ENCODE measurements at places on chromosomes 3 and 15. TPM values are rescaled to one million over a fixed set of nuclear protein-coding genes. Genes with fewer than 3 reads are reported as not detected.

SENP8 gene
- total RNA-seq = 1.7 TPM

CYP1A2 gene
- not detected for total RNA-seq

MYO5A gene
- total RNA-seq = 19.8 TPM

DNA sequence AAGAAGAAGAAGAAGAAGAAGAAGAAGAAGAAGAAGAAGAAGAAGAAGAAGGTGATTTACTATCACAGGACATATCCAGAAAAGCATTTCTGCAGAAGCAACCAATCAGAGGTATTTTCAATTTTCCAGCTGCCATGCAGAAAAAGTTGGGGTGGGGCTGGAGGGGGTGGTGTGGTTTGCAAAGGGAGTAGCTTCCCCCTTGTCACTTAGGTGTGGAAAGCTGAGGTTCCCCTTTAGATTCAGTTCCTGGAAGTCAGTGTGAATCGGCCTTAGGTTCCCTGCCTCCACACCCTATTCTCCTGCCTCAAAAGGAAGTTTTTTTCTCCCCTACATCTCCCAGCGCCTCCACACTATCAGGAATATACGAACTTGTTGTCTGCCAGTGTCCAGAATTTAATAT is 276.7 kb upstream of the ARRDC4 start:
- H3K27ac ChIP-seq = no peak overlapping the region
- DNase-seq = no peak
- H3K36me3 ChIP-seq = no peaks in the 10 kb centered on the region
- H3K4me1 ChIP-seq = no peaks in the 10 kb centered on the region

DNA sequence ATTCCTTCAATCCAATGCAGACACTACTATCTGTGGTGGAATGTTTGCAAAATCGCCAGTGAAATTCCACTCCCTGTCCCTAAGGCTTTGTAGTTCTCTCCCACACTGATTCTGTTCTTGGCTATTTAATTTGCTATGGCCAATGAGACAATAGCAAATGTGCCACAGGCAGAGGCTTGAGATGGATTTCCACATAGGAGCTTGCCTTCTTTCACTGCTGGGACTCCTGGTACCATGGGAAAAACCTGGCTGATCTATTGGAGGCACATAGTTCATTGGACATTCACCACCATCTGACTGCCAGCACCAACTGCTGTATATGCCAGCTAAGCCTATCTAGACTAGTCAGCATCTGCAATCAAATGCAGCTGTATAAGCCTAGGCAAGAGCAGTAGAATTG is 103.8 kb downstream of the NR1D2 start:
- H3K4me3 ChIP-seq = no peak overlapping the region
- no peaks in the 10 kb centered on the region for H3K36me3 ChIP-seq
- no peaks in the 10 kb centered on the region for H3K27me3 ChIP-seq
- H3K4me1 ChIP-seq = peaks cover 4% of the 10 kb centered on the region

- no peaks in the 10 kb centered on the region for H3K36me3 ChIP-seq
- no peak overlapping the region for H3K27ac ChIP-seq
- no peaks in the 10 kb centered on the region for H3K4me1 ChIP-seq
- H3K4me3 ChIP-seq = no peak overlapping the region
- H3K27me3 ChIP-seq = peaks cover 33% of the 10 kb centered on the region
- DNase-seq = no peak
These were observed 21.4 kb upstream of the PIAS1 start for GRCh38 chr15:68032672-68033071.

DNA sequence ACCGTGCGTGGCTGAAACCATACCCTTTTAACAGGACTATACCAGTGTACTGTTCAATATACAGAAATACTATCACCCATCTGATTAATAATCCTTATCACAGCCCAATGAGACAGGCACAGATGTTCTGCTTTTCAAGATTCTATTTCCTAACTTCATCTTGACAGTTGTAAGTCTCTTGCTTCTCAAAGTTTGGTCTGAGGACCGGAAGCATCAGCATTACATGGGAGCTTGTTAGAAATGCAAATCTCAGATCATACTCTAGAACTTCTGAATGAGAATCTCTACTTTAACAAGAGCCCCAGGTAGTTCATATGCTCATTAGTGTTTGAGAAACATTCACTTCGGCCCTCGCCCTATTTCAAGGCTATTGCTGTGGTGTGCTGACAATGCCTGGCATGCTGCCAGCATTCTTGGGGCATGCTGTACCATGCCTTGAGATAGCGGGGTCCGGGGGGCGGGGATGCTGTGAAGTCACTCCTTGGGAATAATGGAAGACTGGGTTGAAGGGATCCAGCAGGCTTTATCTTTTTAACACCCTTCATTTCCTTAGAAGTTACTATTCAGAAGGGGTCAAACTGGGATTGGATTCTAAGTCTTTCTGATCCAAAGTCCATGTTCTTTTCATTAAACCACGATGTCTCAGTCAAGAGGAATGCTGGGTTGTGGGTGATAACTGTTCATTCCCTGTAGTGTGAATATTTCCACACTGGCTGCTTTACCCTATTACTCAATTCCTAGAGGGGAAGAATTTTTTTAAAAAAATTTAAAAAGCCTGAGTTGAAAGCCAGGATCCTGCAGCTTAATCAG is 194.7 kb downstream of the LPP start:
- no peak for DNase-seq
- H3K36me3 ChIP-seq = peaks cover 9% of the 10 kb centered on the region
- H3K4me1 ChIP-seq = peaks cover 3% of the 10 kb centered on the region
- H3K27ac ChIP-seq = no peak overlapping the region
- H3K4me3 ChIP-seq = no peak overlapping the region

DNA sequence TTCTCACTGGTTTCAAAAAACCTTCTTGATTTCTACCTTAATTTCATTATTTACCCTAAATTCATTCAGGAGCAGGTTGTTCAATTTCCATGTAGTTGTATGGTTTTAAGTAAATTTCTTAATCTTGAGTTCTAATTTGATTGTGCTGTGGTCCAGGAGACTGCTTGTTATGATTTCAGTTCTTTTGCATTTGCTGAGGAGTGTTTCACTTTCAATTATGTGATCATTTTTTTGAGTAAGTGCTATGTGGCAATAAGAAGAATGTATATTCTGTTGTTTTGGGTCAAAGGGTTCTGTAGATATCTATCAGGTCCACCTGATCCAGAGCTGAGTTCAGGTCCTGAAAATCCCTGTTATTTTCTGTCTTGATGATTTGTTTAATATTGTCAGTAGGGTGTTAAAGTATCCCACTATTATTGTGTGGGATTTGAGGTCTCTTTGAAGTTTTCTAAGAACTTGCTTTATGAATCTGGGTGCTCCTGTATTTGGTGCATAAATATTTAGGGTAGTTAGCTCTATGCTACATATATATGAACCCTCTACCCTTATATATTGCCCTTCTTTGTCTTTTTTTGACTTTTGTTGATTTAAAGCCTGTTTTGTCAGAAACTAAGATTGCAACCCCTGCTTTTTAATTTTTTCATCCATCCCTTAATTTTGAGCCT is 158.4 kb upstream of the TPRG1 start:
- DNase-seq = no peak
- H3K36me3 ChIP-seq = peaks cover 19% of the 10 kb centered on the region
- H3K27me3 ChIP-seq = peaks cover 15% of the 10 kb centered on the region

GRCh38 chr3:9779075-9779593 is 9.4 kb upstream of the CAMK1 start:
- DNase-seq = no peak
- peaks cover 39% of the 10 kb centered on the region for H3K36me3 ChIP-seq
- no peaks in the 10 kb centered on the region for H3K27me3 ChIP-seq
- H3K27ac ChIP-seq = peak overlapping the region; percentile 88
- peak overlapping the region; percentile 73 for H3K4me3 ChIP-seq

GRCh38 chr3:23288715-23289114 is 85.6 kb downstream of the UBE2E2 start:
- DNase-seq = no peak
- H3K4me1 ChIP-seq = no peaks in the 10 kb centered on the region
- H3K27ac ChIP-seq = no peak overlapping the region
- H3K4me3 ChIP-seq = no peak overlapping the region
